ENCODE measurements at places on chromosomes 2 and 18.

DNA sequence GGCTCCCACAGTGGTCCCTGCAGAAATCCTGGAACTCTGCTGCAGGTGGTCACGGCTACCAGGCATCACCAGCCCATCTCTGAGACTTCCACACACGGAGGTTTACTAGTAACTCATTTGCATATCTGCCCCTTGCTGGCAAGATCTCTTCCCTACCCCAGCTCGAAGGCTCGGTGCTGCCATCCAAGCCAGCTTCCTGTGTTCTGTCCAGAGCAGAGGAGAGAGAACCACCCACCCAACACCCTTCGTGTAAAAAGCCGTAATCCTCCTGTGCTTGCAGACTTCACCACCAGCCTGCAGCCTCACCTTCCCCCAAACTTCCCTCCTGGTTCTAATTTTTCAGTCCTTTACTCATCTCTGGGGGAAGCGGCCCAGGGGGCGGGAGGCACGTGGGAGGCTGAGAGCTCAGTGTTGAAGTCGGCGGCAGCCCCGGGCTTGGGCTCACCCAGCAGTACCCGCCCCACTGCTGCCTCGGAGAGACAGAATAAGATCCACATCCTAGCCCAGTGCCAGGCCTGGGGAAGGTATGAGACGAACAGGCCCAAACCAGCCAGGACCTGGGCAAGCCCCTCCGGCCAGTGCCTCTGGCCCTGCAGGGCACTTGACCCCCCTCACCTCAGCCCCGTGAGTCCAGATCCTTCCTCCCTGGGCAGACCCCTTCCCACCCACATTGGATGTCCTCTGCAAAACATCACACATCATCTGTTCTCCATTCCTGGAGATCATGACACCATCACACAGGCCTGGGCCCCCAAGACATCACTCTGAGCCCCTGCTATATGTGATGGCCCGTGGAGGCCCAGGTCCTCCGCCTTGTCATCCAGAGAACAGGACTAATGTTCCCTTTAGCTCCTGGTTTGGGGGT lies 145.8 kb upstream of the ID2 start:
- no peak for DNase-seq

- DNase-seq = no peak
These were observed 37.1 kb downstream of the GPR45 start for GRCh38 chr2:105278654-105279053.

- DNase-seq = no peak
These were observed 49.4 kb downstream of the BCL11A start for GRCh38 chr2:60504049-60504448.

GRCh38 chr2:207983641-207984042 lies 41.7 kb downstream of the PLEKHM3 start:
- no peak for DNase-seq

DNA sequence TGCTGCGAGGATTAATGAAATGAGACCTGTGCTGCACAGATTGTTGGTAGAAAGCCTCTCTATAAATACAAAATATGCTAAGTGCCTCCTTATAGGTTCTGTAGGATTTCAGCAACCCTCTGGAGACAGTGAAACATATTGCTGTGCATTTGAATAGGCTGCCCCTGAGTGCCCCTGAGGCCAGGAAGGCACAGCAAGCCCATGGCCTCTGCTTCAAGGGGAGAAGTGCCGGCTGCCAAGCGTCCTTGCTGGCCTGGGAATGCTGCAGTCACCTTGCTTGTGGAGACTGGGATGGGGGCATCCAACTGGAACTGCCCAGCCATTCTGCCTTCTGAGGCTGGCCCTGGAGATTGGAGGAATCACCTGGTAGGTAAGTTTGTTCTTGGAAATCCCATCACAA lies 397.2 kb upstream of the SMIM21 start:
- no peak for DNase-seq

DNA sequence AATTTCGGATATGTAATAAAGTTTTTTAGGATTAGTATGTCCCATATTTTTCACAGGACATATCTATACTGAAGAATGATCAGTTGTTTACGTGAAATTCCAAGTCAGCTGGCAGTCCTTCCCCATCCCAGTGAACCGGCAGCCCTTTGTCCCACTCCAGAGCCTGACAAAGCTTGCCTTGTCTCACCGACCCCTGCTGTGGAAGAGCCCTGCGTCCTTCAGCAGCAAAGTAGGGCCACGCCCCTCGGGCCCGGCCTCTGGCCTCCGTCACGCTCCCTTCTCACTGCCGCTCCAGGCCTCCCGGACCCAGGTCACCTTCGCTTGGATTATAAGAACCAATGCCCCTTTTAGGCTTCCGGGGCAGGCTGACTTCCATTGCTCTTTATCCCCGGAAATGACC lies 89.8 kb upstream of the TGIF1 start:
- no peak for DNase-seq

- DNase-seq = no peak
These were observed 155.5 kb downstream of the LDLRAD4 start for GRCh38 chr18:13374096-13374467.

- no peak for DNase-seq
These were observed 67.3 kb downstream of the UXS1 start for GRCh38 chr2:106126705-106127281.

DNA sequence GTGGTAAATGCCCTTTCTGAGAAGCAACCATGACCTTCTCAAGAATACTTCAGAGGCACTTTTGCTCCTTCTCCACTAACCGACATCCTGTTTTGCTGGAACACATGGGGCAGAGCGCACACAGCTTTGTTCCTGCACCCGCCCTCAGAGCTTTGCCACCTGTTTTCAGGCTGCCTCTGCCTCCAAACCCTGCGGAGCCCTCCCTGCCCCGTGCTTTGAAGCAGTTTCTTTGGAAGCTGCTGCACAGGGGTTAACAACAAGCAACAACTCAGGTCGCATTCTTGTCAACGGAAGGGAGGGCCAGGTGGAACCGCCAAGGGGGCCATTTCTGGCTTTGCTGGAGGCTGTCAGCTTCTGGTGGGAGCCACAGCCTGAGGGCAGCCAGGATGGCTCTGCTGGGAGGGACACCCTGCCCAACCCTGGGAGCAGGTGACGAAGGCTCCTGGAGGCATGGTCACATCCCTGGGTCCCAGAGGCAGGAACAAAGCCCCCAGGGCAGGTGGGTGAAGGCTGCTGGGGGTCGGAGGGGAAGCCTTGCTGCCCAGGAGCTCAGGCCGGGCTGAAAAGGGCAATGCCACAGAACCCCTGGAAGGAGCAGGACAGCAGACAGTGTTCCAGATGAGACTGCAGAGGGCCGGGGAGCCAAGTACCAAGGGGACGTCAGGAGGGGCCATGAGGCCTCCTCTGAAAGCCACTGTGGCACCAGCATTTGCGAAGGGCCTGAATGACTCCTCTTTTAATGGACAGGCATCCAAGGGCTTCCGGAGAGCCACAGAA lies 46.8 kb downstream of the MRPS5 start:
- DNase-seq = peak; percentile 80

- no peak for DNase-seq
These were observed 997.0 kb upstream of the ACVR2A start for GRCh38 chr2:146847846-146848245.

- DNase-seq = no peak
These were observed 177.8 kb upstream of the RGPD4 start for GRCh38 chr2:107648781-107649404.

DNA sequence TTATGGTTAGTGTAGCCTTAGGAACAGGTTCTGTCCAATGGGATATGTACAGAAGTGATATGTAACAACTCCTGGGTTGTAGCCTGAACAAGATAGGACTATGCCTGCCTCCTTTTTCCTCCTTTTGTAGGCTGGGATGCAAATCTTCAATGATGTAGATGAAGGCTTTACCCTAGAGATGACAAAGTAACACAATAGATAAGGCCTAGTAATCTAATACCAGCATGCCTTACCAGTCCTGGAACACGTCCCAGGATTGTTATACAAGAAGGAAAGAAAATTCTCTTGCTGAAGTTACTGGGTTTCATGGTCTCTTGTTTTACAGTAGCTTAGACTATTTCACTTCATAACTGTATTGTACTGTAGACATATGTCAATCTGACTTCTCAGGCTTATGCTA lies 192.1 kb downstream of the OTX1 start:
- no peak for DNase-seq

GRCh38 chr18:76686737-76687231 lies 135.6 kb upstream of the ZNF236 start:
- peak; percentile 11 for DNase-seq
